ENCODE measurements at places on chromosomes 5 and 9.

- no peak for DNase-seq
These were observed 2.4 kb downstream of the SMIM15 start for GRCh38 chr5:61159836-61160235.

- no peak for DNase-seq
These were observed 83.9 kb downstream of the RIC1 start for GRCh38 chr9:5712651-5713390.

- DNase-seq, result no peak
These were observed 50.1 kb downstream of the AMBP start for GRCh38 chr9:114027863-114028465.

GRCh38 chr9:80560976-80561375, 989.2 kb downstream of the TLE4 start:
- no peak for DNase-seq

- DNase-seq, result no peak
These were observed 111.7 kb upstream of the RAI14 start for GRCh38 chr5:34544403-34544802.

GRCh38 chr5:57718155-57718554, 235.5 kb upstream of the ACTBL2 start:
- no peak for DNase-seq

DNA sequence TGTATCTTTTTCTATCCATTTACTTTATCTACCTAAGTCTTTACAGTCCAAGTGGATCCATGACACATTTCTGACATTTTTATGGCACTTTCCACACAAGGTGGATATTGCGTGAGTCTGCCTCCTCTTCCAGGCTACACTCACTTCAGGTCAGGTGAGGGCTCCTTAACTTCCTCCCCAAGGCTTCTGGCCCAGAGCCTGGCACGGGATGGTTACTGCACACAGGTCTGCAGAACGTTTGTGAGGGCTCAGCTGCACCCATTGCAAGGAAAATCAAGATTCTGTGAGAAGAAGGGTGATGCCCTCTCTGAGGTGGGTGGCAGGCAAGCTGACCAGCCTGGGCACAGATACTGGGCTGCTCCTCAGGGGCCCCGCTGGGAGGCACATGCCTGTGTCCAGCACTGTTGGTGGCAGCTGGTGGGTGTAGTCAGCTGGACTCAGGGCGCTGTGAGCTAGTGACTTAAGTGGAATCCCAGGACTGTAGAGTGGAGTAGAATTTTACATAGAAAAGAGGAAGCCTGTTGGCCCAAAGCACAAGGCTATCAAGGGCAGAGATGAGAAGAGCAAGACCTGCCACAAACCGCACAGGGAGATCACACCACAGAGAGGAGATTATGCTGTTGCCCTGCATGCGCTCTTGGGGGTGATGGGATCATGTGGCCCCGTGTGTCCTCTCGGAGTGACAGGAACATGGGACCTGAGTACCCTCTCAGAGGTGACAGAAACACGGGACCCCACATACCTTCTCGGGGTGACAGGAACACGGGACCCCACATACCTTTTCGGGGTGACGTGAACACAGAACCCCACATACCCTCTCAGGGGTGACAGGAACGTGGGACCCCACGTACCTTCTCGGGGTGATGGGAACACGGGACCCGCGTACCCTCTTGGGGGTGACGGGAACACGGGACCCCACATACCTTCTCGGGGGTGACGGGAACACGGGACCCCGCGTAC, 21.3 kb downstream of the AHRR start:
- DNase-seq, result no peak

DNA sequence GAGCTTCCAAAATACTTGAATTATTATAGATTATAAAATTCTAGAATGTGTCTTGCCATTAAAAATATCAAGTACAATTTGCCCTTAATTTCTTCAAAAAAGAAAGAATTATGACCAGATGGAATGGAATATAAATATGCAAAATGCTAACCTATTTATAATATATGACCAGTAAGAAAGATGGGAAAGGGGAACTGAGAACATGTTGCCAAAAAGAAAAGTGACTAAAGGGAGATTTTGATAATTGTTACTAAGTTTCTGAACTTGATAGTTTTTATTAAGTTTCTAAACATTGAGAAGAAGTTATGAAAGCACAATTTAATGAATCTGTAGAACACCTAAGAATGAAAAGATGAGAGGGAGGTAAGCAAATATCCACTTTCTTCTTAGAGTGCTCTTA, 188.4 kb upstream of the NR4A3 start:
- DNase-seq, result no peak

DNA sequence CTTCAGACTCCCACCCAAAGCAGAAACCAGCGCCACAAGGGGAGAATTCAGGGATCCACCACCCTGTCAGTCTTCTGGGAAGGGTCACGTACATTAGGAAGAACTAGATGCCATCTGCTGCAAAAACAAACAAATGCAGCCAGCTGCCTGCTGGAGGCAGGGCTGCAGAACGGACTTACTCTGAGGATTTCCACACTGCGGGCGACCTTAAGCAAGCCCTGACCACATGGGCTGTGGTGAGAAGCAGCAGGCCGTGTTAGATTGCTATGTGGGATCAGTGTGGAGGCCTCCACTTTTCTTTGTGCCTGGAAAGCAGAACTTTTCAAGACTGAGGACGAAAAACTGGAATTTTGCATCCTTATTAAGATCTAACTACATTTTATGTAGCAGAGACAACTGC, 13.4 kb upstream of the LTC4S start:
- DNase-seq, result no peak

All from D721Med (cell line).